ENCODE measurements at places on chromosomes 3 and 15. TPM values are rescaled to one million over a fixed set of nuclear protein-coding genes. Genes with fewer than 3 reads are reported as not detected.

- DNase-seq: no peak
Observed at GRCh38 chr3:169213956-169214355, 449.6 kb downstream of the MECOM start.

- DNase-seq: no peak
Observed at GRCh38 chr3:86547692-86548091, 443.3 kb downstream of the VGLL3 start.

DNA sequence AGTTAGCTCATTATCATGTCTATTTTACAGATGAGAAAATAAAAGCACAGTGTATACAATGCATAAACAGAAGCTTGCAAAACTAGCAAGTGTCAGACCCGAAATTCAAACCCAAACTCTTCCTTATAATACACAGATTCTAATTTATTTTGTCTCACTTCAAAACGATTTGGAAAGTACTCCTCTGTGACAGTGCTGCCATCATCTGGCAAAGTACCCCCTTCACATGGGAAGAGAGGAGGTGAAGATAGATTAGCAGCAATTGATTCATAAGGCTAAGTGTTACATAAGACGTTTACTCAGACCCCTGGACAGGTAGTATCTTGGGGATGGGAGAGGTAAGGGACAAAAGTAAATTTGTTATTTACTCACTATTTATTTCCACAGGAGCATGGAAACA is 744.0 kb upstream of the SGO1 start:
- no peak for DNase-seq

The STAC gene
- 17.2 TPM for total RNA-seq
